Activated CD4-positive, CD25-positive, alpha-beta regulatory T cell treated with anti-CD3 and anti-CD28 coated beads, Interleukin-2, amount 50 U/mL, for 16 hours (primary cell): ENCODE measurements at places on chromosomes 1 and 21.
A peak's percentile ranks its signal among the peaks of the same experiment; 100 is the strongest.

DNA sequence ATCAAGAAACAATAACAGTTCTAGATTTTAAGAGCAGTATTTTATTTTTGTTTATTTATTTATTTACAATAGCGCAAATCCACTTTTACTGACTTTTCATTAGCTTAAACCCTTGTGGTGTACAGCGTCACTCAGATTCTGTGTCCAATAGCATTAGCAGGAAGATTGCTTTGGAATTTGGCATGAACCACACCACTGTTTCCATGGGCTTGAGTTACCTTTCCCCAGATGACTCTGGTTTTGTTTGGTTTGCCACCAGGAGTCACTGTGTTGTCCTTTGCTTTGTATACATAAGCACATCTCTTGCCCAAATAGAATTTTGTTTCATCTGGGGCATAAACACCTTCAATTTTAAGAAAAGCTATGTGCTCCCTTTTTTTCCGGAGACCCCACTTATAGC lies 25.9 kb upstream of the SNRPE start:
- no peak for DNase-seq

DNA sequence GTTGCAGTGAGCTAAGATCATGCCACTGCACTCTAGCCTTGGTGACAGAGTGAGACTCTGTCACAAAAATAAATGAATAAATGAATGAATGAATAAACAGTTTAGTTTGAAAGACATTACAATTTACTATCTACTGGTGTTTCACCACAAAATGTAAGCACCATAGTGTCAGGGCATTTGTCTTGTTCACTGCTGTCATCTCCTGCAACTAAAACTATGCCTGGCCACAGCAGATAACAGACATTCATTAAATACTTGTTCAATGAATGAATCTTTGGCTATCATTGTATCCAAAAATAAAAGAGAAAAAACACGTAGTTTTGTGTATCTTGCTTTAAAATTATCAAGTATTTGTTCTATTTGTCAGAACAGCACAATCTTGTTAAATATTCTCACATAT lies 32.5 kb downstream of the SASS6 start:
- no peak for DNase-seq

GRCh38 chr21:26096494-26097371 lies 73.8 kb downstream of the APP start:
- DNase-seq: no peak

GRCh38 chr1:103333141-103333540 lies 192.4 kb upstream of the RNPC3 start:
- DNase-seq: no peak

- no peak for DNase-seq
Observed at GRCh38 chr1:7691576-7691975, 79.5 kb upstream of the VAMP3 start.

- no peak for DNase-seq
Observed at GRCh38 chr1:29237129-29237821, 953 bp downstream of the PTPRU start.

DNA sequence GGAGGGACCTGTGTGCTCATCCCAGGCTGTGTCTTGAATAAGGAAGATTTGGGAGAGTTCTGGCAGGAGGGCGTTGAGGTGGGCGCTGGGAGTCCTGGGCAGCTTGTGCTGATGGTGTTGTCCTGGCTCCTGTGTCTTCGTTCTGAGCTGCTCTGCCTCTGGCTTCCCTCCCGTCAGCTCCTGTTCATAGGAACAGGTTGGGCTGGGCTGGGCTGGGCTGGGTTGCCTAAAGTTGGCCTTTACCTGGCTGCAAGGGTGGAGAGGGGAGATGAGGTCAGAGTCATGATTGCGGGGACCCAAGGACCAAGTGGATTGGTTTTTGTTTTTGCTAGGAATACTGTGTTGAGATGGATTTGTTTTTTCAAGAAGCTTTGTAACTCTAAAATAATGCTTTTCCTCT lies 9.1 kb downstream of the NECAP2 start:
- no peak for DNase-seq

DNA sequence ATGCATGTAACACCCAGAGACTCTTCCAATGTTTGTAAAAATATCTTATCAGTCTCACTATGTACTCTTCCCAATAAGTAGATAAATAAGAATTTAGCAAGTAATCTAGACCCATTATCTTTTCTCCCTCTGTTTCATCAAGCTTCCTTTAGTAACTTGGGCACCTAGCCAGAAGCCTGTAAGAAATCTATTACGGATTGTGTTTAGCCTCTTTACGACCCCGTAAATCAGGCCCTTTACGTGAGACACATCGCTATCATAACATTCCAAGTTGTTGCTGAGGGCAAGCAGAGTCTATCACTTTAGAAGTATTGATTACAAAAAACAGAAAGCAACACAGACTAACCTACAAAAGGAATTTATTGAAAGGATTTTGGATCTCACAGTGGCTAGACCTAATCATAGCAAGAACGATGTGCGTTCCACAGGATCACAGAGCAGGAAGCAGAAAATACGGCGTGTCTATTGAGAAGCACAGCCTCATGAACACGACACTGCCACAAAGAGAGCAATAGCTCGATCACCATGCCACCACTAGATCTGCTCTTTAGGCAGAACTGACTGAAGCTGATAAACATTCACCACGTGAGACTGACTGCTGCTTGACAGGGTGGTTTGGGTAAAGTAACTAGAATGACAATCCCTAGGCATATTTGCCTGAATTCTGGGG lies 922.1 kb downstream of the AMY1C start:
- DNase-seq: no peak

GRCh38 chr1:119266386-119266785 lies 102.2 kb upstream of the HAO2 start:
- no peak for DNase-seq

DNA sequence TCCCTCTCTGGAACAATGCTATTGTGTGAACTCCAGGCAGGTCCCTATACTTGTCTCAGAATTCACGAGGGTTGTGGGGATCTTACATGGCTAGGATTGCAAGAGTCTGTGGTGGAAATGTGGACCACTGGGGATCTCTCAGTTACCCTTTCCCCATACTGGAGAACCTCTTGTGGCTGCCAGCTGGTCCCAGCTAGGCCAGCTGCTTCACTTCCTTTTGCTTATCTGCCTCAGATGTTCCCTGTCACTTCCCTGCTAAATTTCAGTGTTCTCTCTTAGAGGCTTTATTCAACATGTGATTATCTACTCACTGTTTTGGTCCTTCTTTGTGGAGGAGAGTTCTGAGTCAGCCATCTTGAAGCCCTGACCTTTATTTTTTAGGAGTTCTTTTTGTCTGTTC lies 75.9 kb upstream of the SAMD13 start:
- no peak for DNase-seq

DNA sequence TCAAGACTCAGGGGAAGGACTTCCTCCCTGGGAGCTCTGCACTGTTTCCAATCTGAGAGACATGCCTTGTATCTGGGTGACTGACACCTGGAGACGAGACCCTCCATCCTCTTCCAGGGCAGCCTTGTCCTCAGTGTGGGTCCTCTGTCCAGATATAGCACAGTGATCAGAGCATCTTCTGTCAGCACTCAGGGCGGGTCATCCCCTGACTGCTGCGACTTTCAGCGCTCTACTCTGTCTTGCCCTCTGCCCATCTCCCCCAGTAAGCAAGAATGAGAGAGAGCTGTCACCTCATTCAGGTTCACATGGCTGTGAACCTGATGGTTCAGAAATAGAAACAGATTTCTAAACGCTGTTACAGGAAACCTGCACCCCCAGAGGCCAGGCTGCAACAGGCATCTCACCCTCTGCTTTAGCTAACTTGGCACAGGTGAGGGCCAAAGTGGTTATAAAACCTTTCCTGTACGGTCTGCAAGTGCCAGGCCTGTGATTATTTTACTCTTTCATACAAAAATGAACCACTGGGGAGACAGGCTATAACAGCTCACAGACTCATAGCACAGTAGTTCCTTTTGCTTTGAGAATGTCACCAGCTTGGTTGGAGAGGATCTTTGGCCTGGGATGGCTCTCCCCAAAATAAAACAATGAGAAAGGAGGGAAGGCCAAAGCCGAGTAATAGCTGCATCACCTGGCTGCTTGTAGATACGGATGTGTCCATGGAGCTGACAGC lies 11.4 kb upstream of the TENT5C start:
- DNase-seq: no peak

- DNase-seq: no peak
Observed at GRCh38 chr1:14739082-14739832, 140.8 kb downstream of the KAZN start.

- no peak for DNase-seq
Observed at GRCh38 chr1:39416609-39417008, 74.8 kb upstream of the BMP8A start.

GRCh38 chr21:19712441-19712840 lies 1285.8 kb upstream of the NCAM2 start:
- DNase-seq: no peak

- DNase-seq: no peak
Observed at GRCh38 chr1:209920844-209921243, 17.2 kb upstream of the SYT14 start.

DNA sequence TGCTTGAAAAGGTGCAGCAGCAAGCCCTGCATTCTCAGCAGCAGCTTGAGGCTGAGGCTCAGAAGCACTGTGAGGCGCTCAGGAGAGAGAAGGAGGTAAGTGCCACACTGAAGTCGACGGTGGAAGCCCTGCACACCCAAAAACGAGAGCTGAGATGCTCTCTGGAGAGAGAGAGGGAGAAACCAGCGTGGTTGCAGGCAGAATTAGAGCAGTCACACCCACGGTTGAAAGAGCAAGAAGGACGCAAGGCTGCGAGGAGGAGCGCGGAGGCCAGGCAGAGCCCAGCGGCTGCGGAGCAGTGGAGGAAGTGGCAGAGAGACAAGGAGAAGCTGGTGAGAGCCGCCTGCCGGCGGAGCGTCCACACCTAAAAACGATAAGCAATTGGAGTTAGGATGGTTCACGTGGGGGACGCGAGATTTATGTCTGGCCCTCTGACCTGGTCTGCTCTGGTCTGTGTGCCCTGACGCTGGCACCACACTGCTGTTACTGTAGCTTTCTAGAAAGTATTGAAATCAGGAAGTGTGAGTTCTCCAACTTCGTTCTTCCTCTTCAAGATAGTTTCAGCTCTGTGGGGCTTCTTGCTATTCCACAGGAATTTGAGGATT lies 26.7 kb upstream of the DIP2A start:
- no peak for DNase-seq

GRCh38 chr21:37342046-37342632 lies 24.4 kb upstream of the DYRK1A start:
- no peak for DNase-seq

DNA sequence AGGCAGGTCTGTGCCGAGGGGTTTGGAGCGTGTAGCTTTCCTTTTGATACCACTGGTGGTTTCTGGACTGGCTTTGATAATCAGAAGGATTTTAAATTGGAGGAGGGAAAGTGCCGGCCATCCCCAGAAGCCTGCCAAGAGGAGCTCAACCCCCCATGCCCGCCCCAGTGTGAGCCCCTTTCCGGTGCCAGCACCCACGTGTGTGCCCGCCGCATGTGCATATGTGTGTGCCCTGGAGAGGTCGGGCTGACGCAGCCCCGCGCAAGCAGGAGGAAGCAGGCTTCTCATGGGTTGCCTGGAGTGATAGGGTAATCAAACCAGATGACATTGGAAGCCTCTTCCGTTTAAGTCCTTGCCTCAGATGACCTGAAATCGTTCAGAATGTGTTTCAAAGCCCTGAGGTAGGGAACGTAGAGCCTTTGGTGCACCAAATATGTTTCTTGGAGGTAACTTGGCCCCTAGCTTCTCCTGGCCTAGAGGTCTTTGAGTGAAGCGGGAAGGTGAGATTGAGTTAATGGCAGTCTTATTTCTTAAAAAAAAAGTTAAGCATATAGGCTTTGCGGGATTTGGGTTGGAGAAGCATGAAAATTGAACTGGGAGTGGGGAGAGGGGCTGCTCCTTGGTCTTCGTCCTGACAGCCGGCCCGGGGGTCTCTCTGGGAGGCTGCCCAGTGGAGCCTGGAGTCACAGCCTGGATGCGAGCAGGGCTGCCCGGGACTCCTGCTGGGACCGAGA lies 34.1 kb upstream of the ARHGEF16 start:
- DNase-seq: no peak

DNA sequence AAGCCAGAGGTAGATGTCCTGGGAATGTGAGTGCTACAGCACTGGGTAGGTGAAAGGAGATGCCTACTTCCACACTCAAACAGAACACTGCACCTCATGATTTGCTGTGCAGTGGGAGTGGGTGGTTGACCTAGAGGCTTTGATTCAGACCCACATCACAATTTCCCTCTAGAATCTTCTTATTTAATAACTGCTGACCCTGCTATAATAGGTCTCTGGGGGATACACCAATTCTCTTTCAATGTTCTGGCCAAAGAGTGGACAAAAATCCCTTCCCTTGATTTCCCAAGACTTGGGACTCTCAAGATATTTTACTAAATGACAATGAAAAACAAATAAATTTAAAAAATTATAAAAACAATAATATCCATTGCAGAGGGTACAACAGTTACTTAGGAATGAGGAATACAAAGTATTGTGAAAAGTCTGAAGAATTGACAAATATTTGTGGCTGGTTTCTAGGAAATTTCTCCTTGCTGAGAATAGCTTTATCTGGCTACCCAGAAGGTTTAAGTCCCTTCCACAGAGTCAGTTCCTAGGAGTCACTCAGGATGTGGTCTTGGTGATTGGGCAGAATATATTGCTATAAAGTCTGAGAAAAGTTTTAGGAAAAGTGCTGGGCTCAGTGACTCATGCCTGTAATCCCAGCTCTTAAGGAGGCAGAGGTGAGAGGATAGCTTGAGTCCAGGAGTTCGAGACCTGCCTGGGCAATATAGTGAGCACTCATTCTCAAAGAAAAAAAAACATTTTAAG lies 2.4 kb upstream of the FCGR2A start:
- DNase-seq: no peak

DNA sequence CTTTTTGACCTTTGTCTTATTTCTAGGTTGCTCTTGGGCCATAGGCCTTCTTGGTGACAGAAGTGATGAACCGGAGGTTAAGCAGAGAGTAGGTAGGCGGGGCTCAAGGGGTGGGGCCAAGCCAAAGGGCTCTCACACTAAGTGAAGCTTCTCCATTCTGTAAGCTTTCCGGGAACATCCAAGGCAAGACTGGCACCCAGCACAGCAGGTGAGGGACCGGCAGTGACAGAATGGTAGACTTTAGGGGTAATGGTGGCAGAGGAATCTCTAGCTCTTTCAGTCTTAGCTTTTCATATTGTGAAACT lies at the start of gene TNFAIP8L2:
TNFAIP8L2 (plus strand) TSS at position 135 of the 305 bp plus-strand sequence. CDS start 2,049 bp downstream, outside the sequence.
- DNase-seq: peak; percentile 38

- DNase-seq: no peak
Observed at GRCh38 chr1:37865348-37866120, 6.1 kb upstream of the MTF1 start.

DNA sequence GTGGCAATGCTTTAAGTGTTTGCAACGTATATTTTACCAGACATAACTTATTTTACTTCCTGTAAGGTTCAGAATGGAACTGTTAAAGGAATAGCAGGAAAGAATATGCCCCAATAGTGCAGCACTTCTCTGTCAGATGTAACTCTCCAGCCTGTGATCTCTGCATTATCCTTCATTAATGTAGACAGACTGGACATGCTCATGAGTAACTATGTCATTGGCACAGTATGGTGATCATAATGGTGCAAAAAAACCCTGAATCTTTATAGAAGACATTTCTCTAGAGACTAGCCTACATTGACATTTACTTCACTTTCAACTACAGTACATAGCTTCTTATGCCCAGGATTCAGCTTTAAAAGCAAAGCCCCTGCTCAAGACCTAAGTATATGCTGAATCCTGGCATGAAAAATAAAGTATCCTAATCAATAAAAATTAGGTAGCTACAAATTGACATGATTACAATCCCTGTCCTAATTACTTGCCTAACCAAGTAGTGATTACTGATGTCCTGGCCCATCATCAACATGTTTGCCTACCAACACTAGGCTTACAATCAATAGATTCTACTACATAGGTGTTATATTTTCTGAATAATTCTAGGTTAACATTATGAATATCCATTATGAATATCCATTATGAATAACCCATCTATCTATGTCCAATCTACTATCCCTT lies 13.9 kb downstream of the COX20 start:
- no peak for DNase-seq

- DNase-seq: no peak
Observed at GRCh38 chr1:230507666-230508402, 81.7 kb upstream of the PGBD5 start.
